HAP-1 (cell line): ENCODE measurements at places on chromosomes 2 and 18.

GRCh38 chr2:31138037-31138962 lies at the start of gene GALNT14:
Gene GALNT14 (minus strand): TSS chr2:31138440. CDS start chr2:31138086, 354 bp downstream.
- no peak for DNase-seq

DNA sequence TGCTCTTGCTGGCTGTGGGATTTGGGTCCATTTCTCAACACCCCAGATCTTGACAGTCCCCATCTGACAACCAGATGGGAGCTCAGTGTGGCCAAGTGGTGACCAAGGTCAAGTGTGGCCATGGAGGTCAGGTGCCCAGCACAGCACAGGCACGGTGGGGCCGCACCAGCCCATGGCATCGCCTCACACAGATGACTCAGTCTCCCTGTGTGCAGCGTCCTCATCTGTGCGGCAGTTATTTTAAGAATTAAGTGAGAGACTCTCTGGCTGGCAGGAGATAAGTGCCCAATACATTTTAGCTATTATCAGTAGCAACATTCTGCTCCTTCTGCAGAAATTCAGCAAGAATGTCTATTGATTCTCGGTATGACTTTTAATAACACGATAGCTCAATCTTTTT lies 167.2 kb downstream of the DDX1 start:
- no peak for DNase-seq

GRCh38 chr2:36584148-36584794 lies 13.7 kb downstream of the FEZ2 start:
- DNase-seq = no peak

GRCh38 chr2:107107351-107107750 lies 221.4 kb upstream of the ST6GAL2 start:
- no peak for DNase-seq

- no peak for DNase-seq
Observed at GRCh38 chr2:42890791-42891355, 98.5 kb upstream of the HAAO start.

DNA sequence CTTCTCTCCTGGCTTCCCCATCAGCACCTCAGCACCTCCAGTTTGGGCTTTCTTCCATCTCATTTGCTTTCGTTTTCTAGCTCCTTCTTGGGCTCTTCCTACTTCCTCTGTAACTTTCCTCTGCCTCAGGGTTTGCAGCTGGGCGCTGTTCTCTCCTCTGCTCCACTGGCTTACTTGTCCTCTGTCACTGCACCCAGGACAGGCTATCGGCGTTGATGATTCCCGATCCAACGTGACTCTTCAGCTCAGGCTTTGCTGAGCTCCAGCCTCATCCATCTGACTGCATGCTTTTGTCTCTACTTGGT lies 362.4 kb downstream of the CYRIA start:
- DNase-seq = no peak

DNA sequence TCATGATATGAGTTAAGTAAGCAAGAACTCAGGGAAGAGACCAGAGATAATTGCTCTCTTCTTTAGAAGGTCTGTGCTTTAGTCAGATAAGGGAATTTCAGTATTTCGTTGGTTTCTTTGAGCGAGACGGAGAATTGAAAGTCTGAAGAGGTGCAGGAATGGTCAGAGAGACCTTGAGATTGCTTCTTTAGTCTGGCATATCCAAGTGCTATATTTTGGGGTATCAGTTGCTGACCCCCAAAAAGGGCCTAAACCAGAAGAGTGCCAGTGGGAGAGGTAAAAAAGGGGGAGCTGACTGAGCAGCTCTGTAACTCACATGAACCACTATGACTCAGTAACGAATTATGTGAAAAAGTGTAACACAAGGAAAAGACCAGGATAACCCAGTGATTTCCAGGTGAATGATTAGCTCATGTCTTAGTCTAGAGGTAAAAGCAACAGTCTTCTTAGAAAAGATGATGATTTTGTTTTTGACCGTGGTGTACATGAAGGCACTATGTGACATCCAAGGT lies 932.9 kb downstream of the TDRD15 start:
- no peak for DNase-seq

- no peak for DNase-seq
Observed at GRCh38 chr18:24465486-24465885, 5.0 kb downstream of the HRH4 start.

GRCh38 chr18:49500201-49500921 lies 13.3 kb upstream of the C18orf32 start:
- peak; percentile 86 for DNase-seq

DNA sequence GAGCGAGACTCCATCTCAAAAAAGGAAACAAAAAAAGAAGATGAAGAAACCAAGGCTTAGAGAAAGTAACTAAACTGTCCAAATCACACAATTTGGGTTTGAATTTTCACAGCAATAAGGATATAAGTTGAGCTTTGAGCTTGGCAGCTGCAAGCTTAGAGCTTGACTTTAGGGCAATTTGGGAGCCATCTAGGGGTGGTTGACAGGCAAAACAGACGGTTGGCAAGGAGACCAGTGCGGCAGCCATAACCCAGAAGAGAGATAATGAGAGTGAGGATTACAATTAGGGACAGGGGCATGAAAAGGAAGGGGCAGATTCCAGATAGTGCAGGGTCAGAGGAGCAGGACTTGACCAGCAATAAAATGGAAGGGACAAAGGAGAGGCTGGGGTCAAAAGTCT lies 382.2 kb upstream of the HNRNPA3 start:
- peak; percentile 43 for DNase-seq

- DNase-seq = no peak
Observed at GRCh38 chr18:11004951-11005350, 144.4 kb downstream of the PIEZO2 start.

GRCh38 chr2:24304098-24304497 lies 56.2 kb downstream of the ITSN2 start:
- peak; percentile 58 for DNase-seq

DNA sequence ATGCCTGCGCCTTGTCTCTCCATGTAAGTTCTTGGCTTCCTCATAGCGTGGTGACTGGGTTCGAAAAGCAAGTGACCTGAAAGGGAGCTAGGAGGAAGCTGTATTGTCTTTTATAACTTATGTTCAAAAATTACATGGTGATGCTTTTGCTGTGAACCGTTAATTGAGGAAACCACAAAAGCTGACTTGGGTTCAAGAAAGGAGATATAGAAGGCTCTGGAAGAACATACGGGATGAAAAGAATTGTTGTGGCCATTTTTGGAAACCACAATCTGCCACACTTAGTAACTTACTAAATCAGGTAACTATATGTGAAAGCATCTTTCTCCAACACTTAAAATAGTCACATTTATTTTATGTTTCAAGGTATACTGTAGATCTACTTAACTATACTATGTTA lies 177.0 kb upstream of the RBMS1 start:
- no peak for DNase-seq
